ENCODE measurements at places on chromosomes 5 and 9. TPM values are rescaled to one million over a fixed set of nuclear protein-coding genes. Genes with fewer than 3 reads are reported as not detected.

GRCh38 chr9:99980598-99980997 lies 74.1 kb downstream of the STX17 start:
- DNase-seq, result no peak

- no peak for DNase-seq
Measured at GRCh38 chr5:62306323-62306895, 403 bp downstream of the KIF2A start.

DNA sequence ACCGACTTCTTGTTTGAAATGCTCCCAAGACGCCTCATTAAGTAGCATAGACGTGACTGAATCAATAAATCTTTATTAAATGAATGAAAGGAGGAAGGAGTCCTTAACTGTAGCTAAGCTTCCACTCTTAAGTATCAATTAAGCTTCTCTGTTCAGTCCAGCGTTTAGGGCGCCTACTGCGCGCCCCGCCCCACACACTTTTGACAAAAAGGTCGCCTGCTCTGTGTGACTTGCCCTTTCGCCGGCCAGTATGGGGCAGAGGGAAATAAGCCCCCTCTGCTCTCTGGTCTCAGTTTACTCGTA lies 662 bp upstream of the DOLPP1 start:
- no peak for DNase-seq

DNA sequence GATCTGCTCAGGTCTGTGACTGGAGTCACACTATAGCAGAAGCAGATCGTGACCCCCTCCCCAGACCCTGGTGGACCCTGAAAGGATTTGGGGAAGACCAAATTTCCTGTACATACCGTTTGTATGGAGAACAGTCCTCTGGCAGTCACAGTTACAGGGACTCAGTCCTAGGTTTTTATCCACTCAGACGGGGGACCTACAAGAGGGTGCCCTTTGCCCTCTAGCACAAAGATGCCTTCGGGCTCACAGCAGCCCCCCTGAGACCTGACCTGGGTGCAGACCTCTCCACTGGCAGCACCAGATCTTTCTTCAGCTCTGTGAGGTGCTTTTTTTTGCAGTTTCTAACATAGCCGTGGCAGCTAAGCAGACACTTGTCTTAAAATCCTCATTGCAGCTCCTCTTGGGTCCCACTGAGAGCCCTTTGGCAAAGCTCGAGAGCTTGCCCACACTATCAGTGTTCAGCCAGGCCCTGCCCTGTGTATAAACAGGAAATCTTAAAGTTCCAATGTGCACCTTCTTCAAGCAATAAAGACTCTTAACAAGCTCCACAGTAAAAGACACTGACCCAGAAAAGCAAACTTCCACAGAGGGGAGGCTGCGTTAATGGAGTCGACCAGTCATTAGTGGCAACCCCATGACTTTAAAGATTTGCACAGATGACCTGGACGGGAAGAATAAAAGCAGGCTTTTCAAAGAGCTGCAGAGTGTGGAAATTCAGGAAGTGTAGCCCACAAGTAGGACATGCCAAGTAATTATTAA lies 71.8 kb upstream of the LHFPL2 start:
- no peak for DNase-seq

- DNase-seq, result no peak
Measured at GRCh38 chr5:75993643-75994520, 89.3 kb upstream of the SV2C start.

DNA sequence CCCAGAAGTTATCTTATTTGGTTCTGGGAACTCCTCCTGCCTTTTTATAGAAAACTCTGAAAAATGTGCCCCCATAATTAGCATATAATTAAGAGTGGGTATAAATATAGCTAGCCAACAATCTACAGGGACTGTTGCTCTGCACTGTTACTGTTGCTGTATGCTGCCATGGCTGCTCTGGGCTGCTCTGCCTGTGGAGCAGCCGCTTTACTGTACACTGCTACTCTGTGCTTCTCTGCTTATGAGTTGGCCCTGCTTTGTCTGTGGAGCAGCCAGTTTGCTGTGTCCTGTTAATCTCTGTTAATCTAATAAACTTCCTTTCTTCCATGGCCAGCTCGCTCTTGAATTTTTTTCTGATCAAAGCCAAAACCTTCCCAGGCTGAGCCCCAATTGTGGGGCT lies 2244.0 kb upstream of the ACO1 start:
- no peak for DNase-seq

DNA sequence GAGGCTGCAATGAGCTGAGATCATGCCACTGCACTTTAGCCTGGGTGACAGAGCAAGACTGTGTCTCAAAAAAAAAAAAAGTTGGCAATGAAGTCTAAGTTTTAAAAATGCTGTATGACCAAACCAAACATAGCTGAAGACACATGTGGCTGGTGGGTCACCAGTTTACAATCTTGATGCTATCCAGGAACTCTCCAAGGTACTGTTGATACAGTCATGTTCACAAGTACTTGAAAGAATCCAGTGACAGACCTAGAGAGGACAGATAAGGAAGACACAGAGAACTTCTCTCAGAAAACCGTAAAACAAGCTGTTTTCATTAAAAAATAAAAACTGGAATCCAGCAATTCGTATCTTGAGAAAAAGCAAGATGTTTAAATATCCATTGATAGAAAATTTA lies 95.7 kb downstream of the ACTBL2 start:
- no peak for DNase-seq

- peak; percentile 79 for DNase-seq
Measured at GRCh38 chr5:139968547-139969261, 74.4 kb downstream of the NRG2 start.

- no peak for DNase-seq
Measured at GRCh38 chr5:59337240-59337639, 556.3 kb downstream of the PDE4D start.

- no peak for DNase-seq
Measured at GRCh38 chr5:132215329-132215728, 12.3 kb downstream of the P4HA2 start.

DNA sequence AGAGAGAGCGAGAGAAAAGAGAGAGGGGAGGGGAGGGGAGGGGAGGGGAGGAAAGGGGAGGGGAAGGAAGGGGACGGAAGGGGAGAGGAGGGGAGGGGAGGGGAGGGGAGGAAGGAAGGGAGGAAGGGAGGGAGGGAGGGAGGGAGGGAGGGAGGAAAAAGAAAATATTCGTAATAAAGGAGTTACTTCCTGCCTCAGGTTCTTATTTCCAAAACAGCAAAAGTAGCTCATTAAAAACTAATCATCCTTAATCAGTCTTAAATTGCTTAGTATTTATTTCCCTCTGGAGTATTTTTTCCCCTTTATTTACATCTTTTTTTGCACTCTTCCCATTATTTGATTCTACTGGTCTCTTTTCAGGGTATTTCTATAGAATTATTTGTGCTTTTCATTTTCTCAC lies 162.3 kb downstream of the FANCC start:
- no peak for DNase-seq

- DNase-seq, result no peak
Measured at GRCh38 chr9:21931428-21931827, 62.8 kb downstream of the CDKN2A start.

- no peak for DNase-seq
Measured at GRCh38 chr5:93735378-93735777, 6.0 kb downstream of the POU5F2 start.

DNA sequence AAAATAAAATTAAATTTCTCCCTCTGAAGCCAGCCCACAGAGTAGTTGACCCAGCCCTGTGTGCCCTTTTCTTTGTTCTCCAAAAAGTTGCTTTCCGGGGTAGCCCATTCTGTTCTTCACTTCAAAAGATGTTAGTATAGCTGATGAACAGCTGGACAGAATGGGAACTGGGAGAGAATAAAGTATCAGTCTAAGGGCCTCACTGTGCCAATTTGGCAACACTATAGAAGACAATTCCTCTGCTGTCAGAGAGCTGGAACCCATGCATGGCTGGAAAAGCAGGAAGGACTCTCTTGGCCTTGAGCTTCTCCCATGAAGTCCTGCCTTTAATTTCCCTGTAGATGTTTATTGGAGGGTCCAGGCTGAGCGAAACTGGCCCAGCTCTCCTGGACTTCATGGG lies 11.0 kb upstream of the TNFSF8 start:
- DNase-seq, result no peak

- DNase-seq, result no peak
Measured at GRCh38 chr5:170166101-170166500, 60.4 kb downstream of the FOXI1 start.

The GRM6 gene
- not detected for total RNA-seq

The ARID3C gene
- total RNA-seq, result not detected

The ZNF782 gene
- total RNA-seq, result 14.7 TPM

The PPP3R2 gene
- not detected for total RNA-seq

The SLC27A6 gene
- not detected for total RNA-seq
